ENCODE measurements at places on chromosomes 2 and 18.

DNA sequence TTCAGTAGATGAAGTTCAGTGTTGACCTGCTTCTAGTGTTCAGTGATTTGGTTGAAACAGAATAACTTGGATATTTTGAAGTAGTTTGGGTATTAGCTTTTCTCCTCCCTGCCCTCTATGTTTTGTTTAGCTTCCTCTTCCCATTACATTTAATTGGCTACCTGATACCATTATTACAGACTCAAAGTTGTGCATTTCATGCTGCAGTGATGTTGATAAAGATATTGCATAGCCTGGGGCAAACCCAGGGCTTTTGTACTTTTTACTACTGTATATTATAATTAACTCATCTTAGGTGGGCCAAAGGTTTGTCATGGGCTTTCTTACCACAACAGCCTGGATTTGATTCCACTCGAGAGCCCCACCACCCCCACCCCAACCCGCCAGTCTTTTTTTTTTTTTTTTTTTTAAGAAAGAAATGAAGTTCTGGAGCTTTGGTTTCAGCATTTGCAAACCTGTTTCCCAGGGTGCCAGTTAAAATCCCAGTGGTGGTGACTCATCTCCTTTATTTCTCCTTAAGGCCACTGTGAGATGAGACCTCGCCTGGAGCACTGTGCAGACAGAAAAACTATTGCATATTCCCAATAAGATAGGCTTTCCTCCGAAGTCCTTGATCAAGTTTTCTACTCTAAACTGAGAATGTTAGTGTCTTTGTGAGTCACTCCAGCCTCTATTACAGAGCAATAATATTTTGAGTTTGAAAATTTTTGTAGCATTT, 393.7 kb upstream of the FANCL start:
- DNase-seq = no peak

DNA sequence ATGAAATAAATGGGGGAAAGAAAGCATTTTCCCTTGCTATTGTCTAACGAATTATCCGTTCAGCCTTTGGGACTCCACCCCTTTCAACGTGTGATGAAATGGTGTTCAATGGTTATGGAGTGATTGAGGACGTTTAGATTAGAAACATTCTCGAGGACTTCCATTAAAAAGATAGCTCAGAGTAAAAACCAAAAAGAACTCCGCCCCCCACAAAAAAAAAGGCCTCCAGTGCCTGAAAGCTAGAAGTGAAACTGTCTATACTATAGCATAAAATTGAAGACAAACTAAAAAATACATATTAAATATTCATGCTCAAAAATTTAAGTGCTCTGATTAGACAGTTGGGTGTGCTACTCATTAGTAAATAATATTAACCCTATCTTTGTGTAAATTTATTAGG, 3.0 kb upstream of the ZNF516 start:
- no peak for DNase-seq

- DNase-seq = peak; percentile 77
Measured at GRCh38 chr18:77132369-77133050, at the start of gene MBP. Gene MBP, minus strand, starts transcription at chr18:77132783. Its CDS starts 27,522 bp downstream, at chr18:77105261.

- DNase-seq = no peak
Measured at GRCh38 chr2:178700136-178700535, 107.1 kb downstream of the TTN start.

DNA sequence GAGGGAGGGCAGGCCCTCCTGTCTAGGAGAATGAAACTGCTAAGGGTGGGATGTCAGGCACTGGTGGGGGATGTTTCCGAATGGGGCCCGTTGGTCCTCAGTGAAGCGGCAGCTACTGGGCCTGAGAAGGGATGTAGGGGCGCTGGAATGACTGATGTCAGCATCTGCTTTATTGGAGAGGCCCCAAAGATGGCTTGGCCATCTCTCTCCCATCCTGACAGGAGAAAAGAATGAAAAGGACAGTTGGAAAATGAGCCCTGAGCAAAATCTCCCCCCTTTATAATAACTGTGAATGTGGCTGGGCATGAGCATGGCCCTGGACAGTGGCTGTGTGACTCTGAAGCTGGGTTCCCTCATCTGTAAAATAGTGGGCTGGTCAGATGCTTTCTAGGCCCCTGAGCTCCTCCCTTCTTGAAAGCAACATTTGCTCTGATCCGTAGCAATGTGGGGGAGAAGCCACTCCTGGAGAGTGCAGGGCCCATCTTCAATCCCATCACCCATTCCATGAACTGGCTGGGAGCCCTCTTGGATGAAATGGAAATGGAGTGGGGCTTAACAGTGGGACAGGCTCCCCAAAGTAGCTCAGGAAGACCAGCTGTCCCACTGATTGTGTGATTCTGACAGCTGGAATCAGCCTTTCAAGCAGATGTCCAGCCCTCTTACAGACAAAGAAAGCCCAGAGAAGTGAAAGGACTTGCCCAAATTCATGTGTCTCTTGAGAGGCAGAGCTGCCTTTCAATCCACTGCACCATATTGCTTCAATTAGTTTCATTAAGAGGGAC, 232.7 kb upstream of the SMAD2 start:
- DNase-seq = no peak

- no peak for DNase-seq
Measured at GRCh38 chr18:34956663-34957062, 84.5 kb upstream of the MAPRE2 start.

DNA sequence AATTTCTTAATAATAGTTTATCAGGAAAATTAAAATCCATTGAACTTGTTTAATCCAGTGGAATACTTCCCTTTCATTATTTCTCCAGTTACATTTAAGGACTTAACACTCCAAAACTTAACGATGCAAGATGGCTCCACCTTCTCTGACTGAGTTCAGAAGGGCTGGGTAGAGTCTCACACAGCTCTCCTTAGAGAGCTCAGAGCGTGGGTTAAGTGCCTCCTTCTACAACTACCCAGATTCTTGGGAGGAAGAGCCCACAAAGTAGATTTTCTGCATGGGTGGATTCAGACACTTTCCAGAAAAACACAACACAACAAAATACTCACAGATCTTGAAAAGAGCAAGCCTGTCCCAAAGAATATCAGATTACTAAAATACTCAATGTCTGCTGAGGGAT, 130.6 kb downstream of the THADA start:
- DNase-seq = no peak

- DNase-seq = peak; percentile 46
Measured at GRCh38 chr2:43676322-43677050, at the start of gene C1GALT1C1L. Gene C1GALT1C1L, minus strand, starts transcription at chr2:43676429. Its CDS starts 107 bp downstream, at chr2:43676322.

DNA sequence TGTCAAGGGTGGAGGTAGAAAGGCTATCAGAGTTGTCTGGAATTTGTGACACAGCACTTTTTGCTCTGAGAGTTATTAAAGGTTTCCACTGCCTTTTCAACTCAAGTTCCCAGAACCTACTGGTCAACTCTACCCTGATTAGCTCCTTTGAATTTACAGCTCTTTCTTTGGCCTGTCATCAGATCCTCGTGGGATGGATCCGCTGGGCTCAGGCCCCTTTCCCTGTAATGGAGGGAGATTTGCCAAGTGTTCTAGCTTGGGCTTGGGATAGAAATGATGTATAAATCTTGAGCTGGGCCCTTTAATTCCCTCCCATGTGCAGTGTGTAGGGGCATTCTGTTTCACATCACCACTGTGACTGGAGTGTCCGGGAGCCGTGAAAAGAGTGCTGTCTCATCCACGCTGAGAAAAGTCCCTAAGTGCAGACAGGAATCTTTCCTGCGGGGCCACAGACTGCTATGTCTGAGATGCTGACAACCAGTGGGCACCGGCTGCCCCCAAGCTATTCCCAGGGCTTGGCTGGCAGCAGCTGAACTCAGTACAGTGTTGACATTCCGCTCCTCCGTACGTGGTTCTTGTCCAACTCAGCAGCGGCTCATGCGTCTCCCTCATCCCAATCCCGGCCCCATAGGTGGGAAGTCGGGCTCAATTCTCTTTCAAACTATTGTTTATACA, 46.9 kb upstream of the ARHGAP28 start:
- DNase-seq = no peak

DNA sequence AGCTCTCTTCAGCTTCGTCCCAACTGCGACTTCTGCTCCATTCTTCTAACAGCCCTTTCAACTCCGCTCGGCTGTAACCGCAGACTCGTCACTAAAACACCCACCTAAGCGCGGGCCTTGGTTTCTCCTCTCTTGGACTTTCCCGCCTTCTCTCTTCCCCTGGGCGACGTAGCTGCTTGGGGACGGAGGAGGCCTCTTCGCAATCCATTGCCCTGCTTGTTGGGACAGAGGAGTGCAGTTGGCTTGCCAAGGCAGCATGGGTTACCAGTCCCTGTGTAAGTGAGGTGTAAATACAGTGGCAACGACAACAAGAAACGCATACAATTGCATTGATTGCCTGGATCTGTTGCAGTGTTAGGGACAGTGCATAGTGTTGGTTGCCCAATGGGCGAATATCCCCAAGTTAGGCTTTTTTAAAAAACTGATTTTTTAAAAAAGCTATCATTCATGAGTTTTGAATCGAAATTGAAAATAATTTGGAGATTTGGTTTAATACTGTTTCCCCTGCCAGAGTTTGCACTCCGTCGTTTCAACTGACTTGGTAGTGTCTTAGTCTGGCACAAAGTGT, 484 bp upstream of the DARS1 start:
- DNase-seq = peak; percentile 84

DNA sequence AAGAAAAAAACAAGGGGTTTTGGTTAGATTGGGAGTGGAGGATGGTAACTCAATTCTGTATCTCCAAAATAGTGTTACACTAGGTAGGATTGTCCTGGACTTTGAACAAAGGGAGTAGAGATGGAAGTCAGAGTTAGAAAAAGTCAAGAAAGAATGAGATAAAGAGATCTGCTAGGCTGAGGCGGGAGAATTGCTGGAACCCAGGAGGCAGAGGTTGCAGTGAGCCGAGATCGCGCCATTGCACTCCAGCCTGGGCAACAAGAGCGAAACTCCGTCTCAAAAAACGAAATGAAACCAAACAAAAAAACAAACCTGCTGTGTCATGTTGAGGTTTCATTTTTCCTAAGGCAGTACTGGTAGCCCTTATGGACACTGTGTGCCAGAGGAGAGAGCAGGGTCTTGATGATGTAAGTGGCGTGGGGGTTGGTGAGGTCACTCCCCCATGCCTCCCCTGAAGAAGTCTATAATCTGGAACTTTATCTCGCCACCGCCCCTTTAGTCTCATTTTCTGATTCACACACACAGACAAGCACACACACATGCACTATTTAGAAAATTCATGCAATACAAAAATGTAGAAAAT, 10.5 kb downstream of the DRC1 start:
- no peak for DNase-seq

- DNase-seq = no peak
Measured at GRCh38 chr2:58631986-58632385, 390.9 kb upstream of the FANCL start.

DNA sequence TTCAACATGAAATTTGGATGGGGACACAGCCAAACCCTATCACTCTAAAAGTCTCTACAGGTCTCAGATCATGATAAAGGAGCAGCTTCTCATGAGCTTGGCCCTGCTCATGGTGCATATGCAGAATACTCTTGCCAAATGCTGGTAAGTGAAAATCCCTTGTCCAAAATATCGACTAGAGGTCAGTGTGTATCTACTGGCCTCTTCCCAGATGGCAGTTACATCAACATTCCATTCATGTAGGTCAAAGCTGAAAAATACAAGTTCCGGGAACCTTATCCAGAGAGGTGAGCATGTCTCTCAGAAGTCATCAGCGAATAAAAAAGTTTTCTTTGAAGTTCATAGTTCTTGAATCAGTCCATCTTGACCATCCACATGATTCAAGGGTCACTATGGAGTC, 7.6 kb upstream of the NT5C1B start:
- no peak for DNase-seq

- no peak for DNase-seq
Measured at GRCh38 chr18:43605224-43605623, 327.9 kb upstream of the SYT4 start.

DNA sequence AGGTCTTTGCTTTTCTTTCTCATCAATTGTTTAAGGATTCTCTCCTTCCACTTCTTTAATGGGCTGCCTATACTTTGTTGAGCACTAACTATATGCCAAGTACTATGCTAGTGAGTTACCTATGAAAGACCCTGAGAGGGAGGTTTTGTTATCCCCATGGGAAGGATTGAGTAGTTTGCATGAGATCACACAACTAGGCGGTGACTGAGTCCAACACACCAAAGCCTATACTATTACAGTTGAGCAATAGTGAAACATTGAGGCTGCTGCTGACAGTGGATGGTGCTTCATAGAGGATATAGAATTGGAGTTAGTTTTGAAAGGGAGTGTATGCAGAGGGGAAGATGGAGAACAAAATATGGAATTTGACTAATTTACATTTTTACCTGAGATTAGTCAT, 15.8 kb downstream of the NABP1 start:
- DNase-seq = no peak

GRCh38 chr2:136386046-136386445, 268.1 kb upstream of the CXCR4 start:
- no peak for DNase-seq

GRCh38 chr18:8812631-8813030, 107.3 kb downstream of the MTCL1 start:
- DNase-seq = no peak

DNA sequence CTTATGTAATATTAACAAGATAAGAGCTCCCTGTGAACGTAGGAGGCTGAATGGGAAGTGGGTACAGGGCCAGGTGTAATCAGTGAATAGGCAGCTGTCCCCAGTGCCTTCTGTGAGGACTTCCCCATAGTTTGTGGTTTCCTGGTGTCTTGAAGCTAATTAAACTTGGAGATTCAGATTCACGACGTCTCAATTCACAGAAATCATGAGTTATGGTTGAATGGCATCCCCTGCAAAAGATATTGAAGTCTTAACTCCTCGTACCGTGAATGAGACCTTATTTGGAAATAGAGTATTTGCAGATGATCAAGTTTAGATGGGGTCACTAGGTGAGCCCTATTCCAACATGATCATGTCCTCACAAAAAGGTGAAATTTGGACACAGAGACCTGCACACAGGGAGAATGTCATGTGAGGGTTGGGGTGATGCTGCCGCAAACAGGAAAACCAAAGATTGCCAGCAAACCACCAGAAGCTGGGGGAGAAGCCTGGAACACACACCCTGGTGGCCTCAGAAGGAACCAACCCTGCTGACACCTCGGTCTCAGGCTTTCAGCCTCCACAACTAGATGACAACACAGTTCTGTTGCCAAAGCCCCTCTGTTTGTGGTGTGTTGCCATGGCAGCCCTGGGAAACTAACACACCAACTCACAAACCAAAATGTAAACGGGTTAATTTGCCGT, 13.2 kb downstream of the ARL4C start:
- DNase-seq = peak; percentile 82

GRCh38 chr18:44465381-44465841, 215.3 kb upstream of the SETBP1 start:
- no peak for DNase-seq

DNA sequence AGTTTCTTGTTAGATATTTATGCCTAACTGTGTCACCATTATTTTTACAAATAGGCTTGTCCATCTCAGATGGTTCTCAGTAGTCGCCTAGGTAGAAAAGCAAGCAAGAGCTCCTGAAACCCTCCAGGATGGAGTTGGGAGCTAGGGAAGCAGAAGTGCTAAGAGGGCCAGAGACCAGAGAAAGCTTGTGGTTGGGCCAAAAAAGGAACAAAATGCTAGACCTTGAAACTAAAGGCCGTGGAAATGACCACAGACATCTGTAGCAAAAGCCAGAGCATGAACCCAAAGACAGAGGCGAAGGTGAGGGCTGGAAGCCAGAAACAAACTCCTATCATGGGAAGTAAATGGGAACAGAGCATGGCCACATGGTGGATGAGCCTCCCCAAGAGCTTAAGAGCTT, 29.9 kb upstream of the RMDN2 start:
- no peak for DNase-seq

GRCh38 chr2:54676656-54677055, 46.8 kb upstream of the EML6 start:
- DNase-seq = no peak

GRCh38 chr2:40439473-40439872, 12.4 kb downstream of the SLC8A1 start:
- DNase-seq = no peak

GRCh38 chr2:143700865-143701264, 571.6 kb downstream of the ARHGAP15 start:
- no peak for DNase-seq

GRCh38 chr2:214676421-214677089, 132.9 kb downstream of the BARD1 start:
- no peak for DNase-seq
